ENCODE measurements at places on chromosomes 11 and 22.

DNA sequence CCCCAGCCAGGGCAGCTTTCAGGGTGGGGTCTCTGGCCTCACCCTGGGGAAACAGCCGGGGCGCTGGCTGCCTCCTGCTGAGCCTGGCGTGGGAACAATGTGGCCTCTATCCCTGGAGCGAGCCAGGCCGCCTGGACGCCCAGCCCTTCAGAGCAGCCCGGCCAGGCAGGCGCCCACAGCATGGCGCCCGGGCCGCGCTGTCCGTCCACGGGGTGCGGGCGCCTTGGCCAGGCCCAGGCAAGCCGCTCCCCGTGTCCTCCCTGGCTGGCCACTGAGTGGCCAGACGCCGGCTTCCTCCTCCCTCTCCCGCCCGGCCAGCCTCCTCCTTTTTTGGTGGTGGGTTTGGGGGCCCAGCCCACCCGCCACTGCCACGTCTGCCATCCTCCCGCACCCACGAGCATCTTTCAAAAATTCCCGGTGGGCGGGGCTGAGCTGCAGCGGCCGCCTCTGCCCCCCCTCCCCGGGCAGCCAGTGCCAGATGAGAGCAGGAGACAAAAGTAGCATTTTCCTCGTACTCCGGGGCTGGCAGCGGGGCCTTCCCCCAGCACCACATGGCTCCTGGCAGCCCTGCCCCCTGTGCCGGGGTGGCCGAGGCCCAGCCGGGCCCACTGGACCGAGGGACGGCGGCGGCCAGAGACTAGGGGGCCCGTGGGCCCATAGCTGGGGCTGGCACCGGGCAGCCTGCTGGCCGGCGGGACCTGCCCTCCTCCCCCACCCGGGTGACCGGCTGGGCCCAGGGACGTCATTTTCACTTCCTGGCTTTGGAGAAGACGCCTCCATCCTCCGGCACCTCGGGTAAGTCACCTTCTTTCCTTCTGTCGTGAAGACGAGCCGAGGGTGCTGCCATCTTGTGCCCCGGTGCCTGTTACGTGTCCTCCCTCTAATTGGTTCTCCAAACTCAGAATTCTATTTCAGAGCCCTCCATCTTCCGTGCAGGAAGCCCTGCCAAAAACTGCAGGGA, 70.2 kb upstream of the PPARA start:
- DNase-seq: peak; percentile 90

DNA sequence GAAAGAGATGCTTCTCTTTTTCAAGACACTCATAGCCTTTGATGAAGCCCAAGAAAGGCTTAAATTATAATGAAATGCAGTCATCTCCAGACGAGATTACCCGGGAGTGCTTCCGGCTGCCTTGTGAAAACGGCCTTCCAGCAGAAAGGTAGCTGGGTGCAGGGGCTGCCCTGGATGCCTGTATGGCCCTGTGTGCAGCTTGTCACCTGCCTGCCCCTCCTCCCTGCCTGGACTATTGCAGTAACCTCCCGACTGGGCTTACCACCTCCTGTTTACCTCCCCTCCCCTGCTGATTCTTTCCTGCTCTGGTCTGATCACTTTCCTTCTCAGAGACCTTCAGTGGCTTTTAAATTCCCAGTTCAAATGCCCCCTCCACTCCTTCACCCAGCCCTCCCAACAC, 126.4 kb upstream of the SYT13 start:
- no peak for DNase-seq

GRCh38 chr11:93543292-93543977, at the start of gene SMCO4:
TSS of gene SMCO4 (minus strand) at chr11:93543391. CDS start at chr11:93479189, 64,202 bp downstream.
- DNase-seq: peak; percentile 63

- peak; percentile 4 for DNase-seq
Observed at GRCh38 chr11:133834682-133835592, 10.4 kb downstream of the SPATA19 start.

DNA sequence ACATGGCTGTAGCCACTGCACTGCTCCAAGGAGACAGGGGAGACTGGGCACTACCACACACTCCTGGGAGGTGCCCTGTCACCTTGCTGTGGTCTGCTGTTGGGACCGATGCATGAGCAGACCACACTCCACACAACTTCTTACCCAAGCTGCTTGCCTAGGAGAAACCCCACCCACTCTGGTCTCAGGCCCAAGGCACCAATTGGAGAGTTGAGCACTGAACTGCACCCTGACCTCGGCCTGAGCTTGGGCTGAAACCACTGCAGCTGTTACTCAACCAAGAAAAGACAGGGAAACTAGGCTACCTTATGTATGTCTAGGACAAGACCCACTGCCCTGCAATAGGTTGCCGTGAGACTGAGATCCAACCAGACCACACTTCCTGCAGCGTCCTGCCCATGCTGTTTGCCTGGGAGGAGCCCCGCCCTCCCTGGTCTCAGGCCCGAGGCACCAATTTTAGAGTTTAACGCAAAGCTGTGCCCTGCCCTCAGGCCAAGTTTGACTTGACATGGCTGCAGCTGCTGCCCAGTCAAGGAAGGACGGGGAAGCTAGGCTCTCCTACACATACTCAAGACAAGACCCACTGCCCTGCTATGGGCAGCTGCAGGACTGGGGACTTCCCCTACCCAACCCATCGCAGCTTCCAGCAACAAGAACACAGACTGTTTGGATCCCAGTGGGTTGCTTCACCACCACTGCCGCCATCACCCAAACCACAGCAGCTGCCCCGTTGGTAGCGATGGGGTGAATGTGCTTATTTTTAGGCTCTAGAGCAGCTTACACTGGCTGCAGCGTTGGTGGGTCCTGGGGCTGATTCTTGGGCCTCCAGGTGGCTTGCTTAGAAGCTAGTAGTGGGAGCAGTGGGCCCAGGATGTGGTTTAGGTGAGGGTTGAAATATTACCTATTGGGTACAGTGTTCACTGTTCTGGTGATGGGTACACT, 66.8 kb downstream of the BRD1 start:
- DNase-seq: no peak

GRCh38 chr11:1863352-1864216, 10.7 kb downstream of the LSP1 start:
- DNase-seq: peak; percentile 82

- no peak for DNase-seq
Observed at GRCh38 chr22:42321908-42322561, 51.6 kb upstream of the TCF20 start.

GRCh38 chr11:32390712-32391111, 44.6 kb downstream of the WT1 start:
- no peak for DNase-seq

GRCh38 chr11:2428322-2428795, 16.0 kb downstream of the TRPM5 start:
- DNase-seq: peak; percentile 43

All from fibroblast of the aortic adventitia (primary cell).